ENCODE measurements at places on chromosomes 1 and 21. TPM values are rescaled to one million over a fixed set of nuclear protein-coding genes. Genes with fewer than 3 reads are reported as not detected.

Gene GNB1
- total RNA-seq = 31.4 TPM

Gene TIE1
- total RNA-seq = 27.9 TPM

Gene SAMD13
- 1.5 TPM for total RNA-seq

Gene GLRX2
- total RNA-seq = 15.4 TPM

Gene MRPL24
- total RNA-seq = 121 TPM

Gene C1QB
- 30.6 TPM for total RNA-seq

GRCh38 chr1:203526572-203526971 is 32.6 kb downstream of the OPTC start:
- no peaks in the 10 kb centered on the region for H3K27me3 ChIP-seq
- no peak overlapping the region for H3K27ac ChIP-seq
- DNase-seq = no peak
- peaks cover 7% of the 10 kb centered on the region for H3K4me1 ChIP-seq
- H3K4me3 ChIP-seq = no peak overlapping the region

DNA sequence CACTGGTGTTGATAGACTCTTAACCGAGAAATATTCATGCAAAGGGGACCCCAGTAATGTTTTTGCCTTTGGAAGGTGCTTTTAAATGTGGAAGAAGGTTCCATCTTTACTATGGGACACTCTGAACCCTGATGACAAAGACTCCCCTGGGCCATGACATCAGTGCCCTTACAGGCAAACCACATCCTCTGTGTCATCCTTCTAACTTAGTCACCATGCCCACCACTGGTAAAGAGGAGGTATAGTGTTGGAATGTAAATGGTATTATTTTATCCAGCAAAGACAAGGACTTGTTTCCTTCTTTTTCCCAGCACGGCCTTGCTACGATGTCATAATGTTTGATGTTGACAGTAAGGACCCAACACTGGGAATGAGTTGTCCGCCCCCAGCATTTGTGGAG is 12.6 kb downstream of the METTL13 start:
- DNase-seq = no peak
- H3K27me3 ChIP-seq = no peaks in the 10 kb centered on the region
- H3K4me1 ChIP-seq = no peaks in the 10 kb centered on the region
- no peaks in the 10 kb centered on the region for H3K36me3 ChIP-seq

- no peak for DNase-seq
- no peak overlapping the region for H3K27ac ChIP-seq
- no peak overlapping the region for H3K4me3 ChIP-seq
- H3K36me3 ChIP-seq = peaks cover 33% of the 10 kb centered on the region
- peaks cover 6% of the 10 kb centered on the region for H3K4me1 ChIP-seq
Observed at GRCh38 chr1:10181154-10181553, 29.2 kb upstream of the KIF1B start.

GRCh38 chr1:39877980-39878956 is 5.0 kb downstream of the TRIT1 start:
- no peak overlapping the region for H3K4me3 ChIP-seq
- no peaks in the 10 kb centered on the region for H3K27me3 ChIP-seq
- no peak overlapping the region for H3K27ac ChIP-seq
- no peaks in the 10 kb centered on the region for H3K36me3 ChIP-seq

GRCh38 chr1:56355918-56356317 is 223.4 kb downstream of the PLPP3 start:
- H3K27me3 ChIP-seq = no peaks in the 10 kb centered on the region
- H3K4me3 ChIP-seq = no peak overlapping the region
- no peak for DNase-seq

DNA sequence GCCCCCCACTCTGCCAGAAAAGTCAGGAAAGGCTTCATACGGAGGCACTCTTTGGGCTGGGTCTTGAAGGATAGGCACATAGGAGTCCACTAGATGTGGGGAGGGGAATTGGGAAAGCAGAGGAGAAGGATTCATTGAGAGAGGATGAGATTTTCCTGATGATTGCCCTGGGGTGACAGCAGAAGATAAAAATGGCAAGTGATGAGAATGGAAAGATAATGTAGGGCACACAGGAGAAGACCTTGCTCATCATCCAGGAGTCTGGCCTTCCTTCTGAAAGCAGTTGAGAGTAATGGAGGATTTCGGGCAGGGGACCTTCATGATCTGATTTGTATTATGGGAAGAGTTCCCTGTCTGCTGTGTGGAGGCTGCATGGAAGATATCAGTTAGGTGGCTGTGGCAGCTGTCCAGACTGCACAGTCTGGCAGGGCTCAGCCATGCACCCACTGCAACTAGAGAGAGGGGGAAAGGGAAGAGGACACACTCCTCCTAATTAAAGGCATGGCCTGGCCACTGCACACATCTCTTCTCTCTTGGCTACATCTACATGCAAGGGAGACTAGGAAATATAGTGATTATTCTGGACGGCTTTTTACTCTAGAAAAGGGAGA is 9.6 kb upstream of the FABP3 start:
- peaks cover 71% of the 10 kb centered on the region for H3K4me1 ChIP-seq
- DNase-seq = no peak
- peak overlapping the region; percentile 93 for H3K27ac ChIP-seq

- peaks cover 54% of the 10 kb centered on the region for H3K4me1 ChIP-seq
- no peak overlapping the region for H3K4me3 ChIP-seq
- H3K36me3 ChIP-seq = no peaks in the 10 kb centered on the region
- no peaks in the 10 kb centered on the region for H3K27me3 ChIP-seq
Observed at GRCh38 chr21:45109831-45110492, 35.6 kb downstream of the ADARB1 start.

- no peak overlapping the region for H3K27ac ChIP-seq
- no peak overlapping the region for H3K4me3 ChIP-seq
- H3K4me1 ChIP-seq = no peaks in the 10 kb centered on the region
- no peaks in the 10 kb centered on the region for H3K36me3 ChIP-seq
- no peak for DNase-seq
- peaks cover 28% of the 10 kb centered on the region for H3K27me3 ChIP-seq
Observed at GRCh38 chr1:205376739-205377138, 20.0 kb upstream of the KLHDC8A start.

- DNase-seq = no peak
- no peaks in the 10 kb centered on the region for H3K36me3 ChIP-seq
- no peak overlapping the region for H3K4me3 ChIP-seq
- no peaks in the 10 kb centered on the region for H3K4me1 ChIP-seq
- H3K27ac ChIP-seq = no peak overlapping the region
- no peaks in the 10 kb centered on the region for H3K27me3 ChIP-seq
Observed at GRCh38 chr1:56780128-56780750, 39.0 kb downstream of the FYB2 start.

- H3K27me3 ChIP-seq = no peaks in the 10 kb centered on the region
- H3K36me3 ChIP-seq = no peaks in the 10 kb centered on the region
- peaks cover 39% of the 10 kb centered on the region for H3K4me1 ChIP-seq
- DNase-seq = no peak
Observed at GRCh38 chr1:89604414-89604735, 28.5 kb upstream of the LRRC8C start.

Measured in gastrocnemius medialis (tissue), 4 donors.